ENCODE measurements at places on chromosomes 16 and 17. TPM values are rescaled to one million over a fixed set of nuclear protein-coding genes. Genes with fewer than 3 reads are reported as not detected.

CCDC78 gene
- 6.2 TPM for total RNA-seq

SOX8 gene
- 4.8 TPM for total RNA-seq

OMG gene
- 1.1 TPM for total RNA-seq

PRSS33 gene
- total RNA-seq, result not detected

ATAD5 gene
- 3.9 TPM for total RNA-seq

TMC5 gene
- not detected for total RNA-seq

ADGRG3 gene
- total RNA-seq, result 1.8 TPM

ACSM2A gene
- total RNA-seq, result 0.35 TPM

CWC25 gene
- total RNA-seq, result 43.7 TPM

GRCh38 chr17:63546308-63547082 lies 3.8 kb upstream of the DCAF7 start:
- no peaks in the 10 kb centered on the region for H3K27me3 ChIP-seq
- no peak overlapping the region for H3K27ac ChIP-seq
- H3K4me1 ChIP-seq, result peaks cover 3% of the 10 kb centered on the region
- DNase-seq, result no peak
- no peaks in the 10 kb centered on the region for H3K36me3 ChIP-seq

DNA sequence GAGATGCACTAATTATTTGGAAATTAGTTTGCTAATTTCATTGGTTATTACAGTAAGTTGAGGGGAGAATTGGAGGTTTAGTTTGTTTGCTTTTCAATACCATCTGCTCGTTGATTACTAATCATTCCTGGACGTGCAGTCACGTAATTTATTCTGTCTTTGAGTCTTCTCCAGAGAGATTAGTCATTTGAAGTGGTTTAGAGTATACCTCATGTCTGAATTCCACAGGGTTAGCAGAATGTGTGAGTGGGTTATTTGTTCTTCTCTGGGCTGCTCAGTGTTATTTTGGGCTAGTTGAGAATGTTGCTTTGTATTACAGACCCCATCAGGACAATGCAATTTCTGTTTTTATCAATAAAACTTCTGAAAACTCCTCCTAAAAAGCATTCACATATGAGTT lies 265.0 kb downstream of the RBFOX1 start:
- H3K27me3 ChIP-seq, result no peaks in the 10 kb centered on the region
- H3K27ac ChIP-seq, result no peak overlapping the region
- H3K4me1 ChIP-seq, result no peaks in the 10 kb centered on the region
- no peaks in the 10 kb centered on the region for H3K36me3 ChIP-seq

- H3K27ac ChIP-seq, result no peak within 1 kb of the TSS
- no peaks in the 10 kb centered on the region for H3K36me3 ChIP-seq
- H3K27me3 ChIP-seq, result peaks cover 12% of the 10 kb centered on the region
- peaks cover 15% of the 10 kb centered on the region for H3K4me1 ChIP-seq
These were observed at the start of gene FOXL1 for GRCh38 chr16:86578061-86578599. TSS of gene FOXL1 (plus strand) at chr16:86578549. CDS start at chr16:86578724, 175 bp downstream.

DNA sequence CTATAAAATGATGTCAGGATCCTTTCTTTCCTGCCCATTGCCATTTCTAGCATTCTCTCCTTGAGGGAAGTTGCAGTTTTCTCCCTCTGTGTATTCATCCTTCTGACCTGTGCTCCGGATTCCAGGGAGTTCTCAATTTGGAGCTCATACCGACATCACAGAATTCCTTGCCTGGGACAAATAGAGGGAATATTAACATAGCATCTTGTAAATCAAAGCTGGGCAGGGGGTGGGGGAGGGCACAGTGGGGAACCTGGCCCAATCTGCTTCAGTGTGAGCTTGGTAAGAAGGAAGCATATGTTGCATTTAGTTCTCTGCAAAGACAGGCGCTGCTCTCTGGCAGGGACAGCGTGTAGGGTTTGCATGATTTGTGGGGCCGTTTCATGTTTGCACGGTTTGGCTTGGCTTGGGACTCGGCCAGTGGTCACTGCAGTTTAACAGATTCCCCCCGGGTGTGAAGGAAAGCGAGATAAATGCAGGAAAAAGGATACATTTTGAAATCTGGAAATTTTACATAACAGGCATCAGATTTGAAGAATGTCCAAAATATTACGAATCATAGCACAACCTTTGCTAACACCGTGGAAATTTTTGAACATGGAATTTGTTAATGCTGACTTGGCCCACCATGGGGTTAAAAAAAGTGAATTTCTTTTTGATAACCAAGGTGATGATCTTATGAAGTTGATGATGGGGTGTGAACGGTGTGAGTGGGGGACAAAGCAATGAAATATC lies 178.0 kb downstream of the WWOX start:
- DNase-seq, result no peak
- H3K27me3 ChIP-seq, result no peaks in the 10 kb centered on the region
- no peak overlapping the region for H3K27ac ChIP-seq
- no peaks in the 10 kb centered on the region for H3K4me1 ChIP-seq
- no peaks in the 10 kb centered on the region for H3K36me3 ChIP-seq

DNA sequence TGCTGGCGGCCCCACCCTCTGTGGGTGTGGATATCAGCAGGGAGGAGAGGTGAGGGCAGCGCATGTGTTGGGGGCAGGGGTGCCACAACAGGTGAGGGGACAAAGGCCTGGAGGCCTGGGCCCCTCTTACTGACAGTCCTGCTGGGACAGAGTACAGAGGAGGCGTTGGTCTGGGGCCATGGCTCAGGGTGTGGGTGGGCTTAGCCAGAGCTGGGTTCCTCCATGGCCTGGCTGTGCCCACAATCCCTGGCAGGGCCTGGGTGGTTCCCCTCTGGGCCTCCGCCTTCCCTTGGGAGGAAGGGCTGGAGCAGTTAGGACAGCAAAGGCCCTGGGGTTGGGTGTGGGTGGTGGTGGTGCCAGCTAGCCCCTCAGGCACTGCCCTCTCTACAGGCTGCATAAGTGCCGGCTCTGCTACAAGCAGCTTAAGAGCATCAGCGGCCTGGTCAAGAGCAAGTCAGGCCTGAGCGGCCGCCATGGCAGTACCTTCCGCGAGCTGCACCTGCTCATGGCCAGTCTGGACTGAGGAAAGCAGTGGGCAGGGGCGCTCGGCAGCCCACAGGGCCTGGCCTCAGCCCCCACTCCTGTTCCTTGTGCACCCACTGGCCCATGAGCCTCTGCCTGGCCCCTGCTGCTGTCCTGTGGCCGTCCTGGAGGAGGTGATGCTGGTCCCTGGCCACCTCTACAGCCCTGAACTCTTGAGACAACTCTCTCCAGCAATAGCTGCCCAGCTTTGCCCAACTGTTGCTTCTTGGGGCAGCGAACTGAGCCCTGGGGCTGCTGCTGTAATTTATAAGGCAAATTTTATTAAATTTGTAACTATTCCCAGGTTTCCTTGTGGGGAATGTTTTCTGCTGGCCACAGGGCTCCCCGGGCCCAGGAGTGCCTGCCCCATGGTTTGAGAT lies 21.1 kb downstream of the KATNB1 start:
- no peak overlapping the region for H3K27ac ChIP-seq
- H3K27me3 ChIP-seq, result no peaks in the 10 kb centered on the region
- H3K36me3 ChIP-seq, result peaks cover 22% of the 10 kb centered on the region
- DNase-seq, result no peak
- H3K4me1 ChIP-seq, result no peaks in the 10 kb centered on the region

DNA sequence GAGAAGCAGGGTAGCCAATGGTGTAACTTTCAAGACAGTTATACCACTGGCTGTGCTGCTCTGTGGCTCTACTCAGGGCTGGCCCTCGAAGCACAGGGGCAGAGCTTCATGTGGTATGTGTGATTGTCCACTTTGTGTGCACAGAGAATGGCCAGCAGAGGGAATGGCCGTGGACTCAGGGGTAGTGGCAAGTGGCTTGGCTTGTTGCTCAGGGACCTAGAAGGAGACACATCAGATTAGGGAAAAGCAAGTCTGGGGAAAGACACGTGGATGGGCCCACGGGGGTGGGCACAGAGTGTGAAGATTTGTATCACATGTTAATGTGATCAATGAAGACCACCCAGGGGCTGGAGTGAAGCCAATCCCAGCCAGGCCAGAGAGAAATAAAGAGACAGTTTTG lies 20.0 kb upstream of the XYLT2 start:
- H3K36me3 ChIP-seq, result no peaks in the 10 kb centered on the region
- H3K27ac ChIP-seq, result no peak overlapping the region
- no peaks in the 10 kb centered on the region for H3K27me3 ChIP-seq

- H3K4me3 ChIP-seq, result no peak overlapping the region
- H3K27me3 ChIP-seq, result no peaks in the 10 kb centered on the region
- H3K4me1 ChIP-seq, result peaks cover 8% of the 10 kb centered on the region
- H3K27ac ChIP-seq, result no peak overlapping the region
- DNase-seq, result no peak
These were observed 3.3 kb upstream of the COG1 start for GRCh38 chr17:73189417-73190099.

DNA sequence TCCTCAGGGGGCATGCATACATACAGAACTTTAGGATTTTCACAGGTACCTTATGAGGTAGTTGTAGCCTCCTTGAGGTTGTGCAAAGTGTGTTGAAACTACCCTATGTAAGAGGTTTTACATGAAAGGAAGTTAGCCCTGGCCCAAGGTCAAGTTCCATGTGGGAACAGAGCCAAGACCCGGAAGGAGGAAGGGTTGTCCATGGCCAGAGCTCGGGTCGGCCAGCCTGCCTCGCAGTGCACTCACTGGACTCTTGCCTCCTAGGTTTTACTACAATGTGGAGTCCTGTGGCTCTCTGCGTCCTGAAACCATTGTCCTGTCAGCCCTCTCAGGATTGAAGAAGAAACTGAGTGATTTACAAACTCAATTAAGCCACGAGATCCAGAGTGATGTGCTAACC lies 8.2 kb downstream of the POLR2C start:
- H3K4me3 ChIP-seq, result no peak overlapping the region
- no peak overlapping the region for H3K27ac ChIP-seq
- H3K36me3 ChIP-seq, result peaks cover 70% of the 10 kb centered on the region
- no peak for DNase-seq
- H3K27me3 ChIP-seq, result no peaks in the 10 kb centered on the region

DNA sequence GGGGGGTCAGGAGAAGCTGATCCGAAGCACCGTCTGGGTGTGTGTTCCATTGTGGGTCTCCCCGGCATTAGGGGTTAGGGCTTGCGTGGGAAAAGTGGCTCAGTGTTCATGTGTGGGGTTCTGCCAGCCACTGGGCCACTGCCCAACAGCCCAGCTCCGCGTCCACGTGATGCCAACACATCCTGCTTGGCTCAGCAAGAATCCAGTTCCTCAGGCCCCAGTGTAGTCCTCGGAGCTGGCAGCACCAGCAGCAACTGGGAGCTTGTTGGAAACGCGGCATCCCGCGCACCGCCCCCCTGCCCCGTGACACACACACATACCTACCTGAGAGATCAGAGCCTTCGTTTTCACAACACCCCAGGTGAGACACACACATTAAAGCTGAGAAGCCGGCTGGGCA lies 18.9 kb downstream of the LGALS9 start:
- H3K27me3 ChIP-seq, result peaks cover 6% of the 10 kb centered on the region
- no peak for DNase-seq
- peaks cover 8% of the 10 kb centered on the region for H3K36me3 ChIP-seq
- peaks cover 8% of the 10 kb centered on the region for H3K4me1 ChIP-seq
- no peak overlapping the region for H3K27ac ChIP-seq

- H3K27ac ChIP-seq, result no peak overlapping the region
- H3K36me3 ChIP-seq, result no peaks in the 10 kb centered on the region
- H3K4me3 ChIP-seq, result no peak overlapping the region
- no peaks in the 10 kb centered on the region for H3K4me1 ChIP-seq
- peaks cover 31% of the 10 kb centered on the region for H3K27me3 ChIP-seq
- no peak for DNase-seq
These were observed 1.4 kb downstream of the GPR139 start for GRCh38 chr16:20072146-20072873.
